DMS79 (cell line): ENCODE measurements at places on chromosomes 13 and 19.

- DNase-seq, result no peak
Observed at GRCh38 chr13:111458739-111459138, 138.3 kb downstream of the TEX29 start.

GRCh38 chr13:31122143-31122542 is 39.6 kb downstream of the HSPH1 start:
- no peak for DNase-seq

DNA sequence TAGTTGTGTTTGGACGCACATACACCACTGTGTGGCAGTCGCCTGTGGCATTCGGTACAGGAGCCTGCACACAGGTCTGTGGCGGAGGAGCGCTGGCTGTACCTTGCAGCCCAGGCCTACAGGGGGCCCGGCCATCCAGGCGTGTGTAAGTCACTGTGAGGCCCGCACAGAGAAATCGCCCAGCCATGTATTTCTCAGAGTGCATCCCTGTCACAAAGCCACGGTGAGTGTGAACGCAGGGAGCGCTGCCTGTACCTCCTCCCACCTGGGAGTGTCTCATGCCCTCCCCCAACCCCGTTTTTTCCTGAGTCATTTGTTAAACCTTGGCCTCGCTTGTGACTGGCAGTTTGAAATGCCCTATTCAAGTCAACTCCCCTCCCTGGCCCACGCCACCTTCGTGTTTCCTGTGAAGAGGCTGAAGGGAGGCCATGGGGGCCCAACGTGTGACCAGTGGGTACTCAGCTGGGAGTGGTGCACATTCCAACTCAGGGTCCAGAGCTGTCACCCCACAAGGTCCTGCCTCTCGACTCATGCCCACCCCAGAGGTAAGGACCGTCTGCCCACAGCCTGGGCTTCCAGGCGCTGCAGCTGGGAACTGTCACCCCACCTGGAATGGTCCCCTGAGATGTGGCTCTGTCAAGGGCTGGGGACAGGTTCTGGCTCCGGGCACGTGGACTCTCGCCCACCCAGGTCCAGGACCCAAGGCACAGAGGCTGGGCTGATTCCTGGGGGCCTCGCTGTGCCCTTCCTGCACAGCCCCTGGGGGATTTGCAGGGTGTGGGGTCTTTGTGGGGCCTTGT is 11.6 kb upstream of the RASA3 start:
- no peak for DNase-seq

GRCh38 chr13:33106656-33107360 is 90.6 kb downstream of the KL start:
- DNase-seq, result no peak

DNA sequence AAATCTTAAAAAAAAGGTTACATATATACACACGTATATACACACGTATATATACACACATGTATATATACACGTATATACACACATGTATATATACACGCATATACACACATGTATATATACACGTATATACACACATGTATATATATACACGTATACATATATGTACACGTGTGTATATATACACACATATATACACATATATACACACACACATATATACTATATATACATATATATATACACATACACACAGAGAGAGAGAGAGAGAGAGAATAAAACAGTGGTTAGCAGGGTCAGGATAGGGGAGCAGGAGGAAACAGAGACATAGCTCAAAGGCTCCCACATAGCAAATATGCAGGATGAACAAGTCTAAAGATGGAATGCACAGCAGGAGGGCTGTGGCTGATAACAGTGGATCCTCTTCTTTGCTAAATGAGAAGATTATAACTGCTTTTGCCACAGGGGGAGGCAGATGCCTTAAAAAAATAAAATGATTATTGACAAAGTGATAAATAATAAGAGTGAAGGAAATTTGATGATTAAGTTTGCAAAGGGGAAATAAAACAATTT is 714.5 kb downstream of the UQCRFS1 start:
- DNase-seq, result no peak

- no peak for DNase-seq
Observed at GRCh38 chr13:62185631-62186255, 770.1 kb upstream of the PCDH20 start.

DNA sequence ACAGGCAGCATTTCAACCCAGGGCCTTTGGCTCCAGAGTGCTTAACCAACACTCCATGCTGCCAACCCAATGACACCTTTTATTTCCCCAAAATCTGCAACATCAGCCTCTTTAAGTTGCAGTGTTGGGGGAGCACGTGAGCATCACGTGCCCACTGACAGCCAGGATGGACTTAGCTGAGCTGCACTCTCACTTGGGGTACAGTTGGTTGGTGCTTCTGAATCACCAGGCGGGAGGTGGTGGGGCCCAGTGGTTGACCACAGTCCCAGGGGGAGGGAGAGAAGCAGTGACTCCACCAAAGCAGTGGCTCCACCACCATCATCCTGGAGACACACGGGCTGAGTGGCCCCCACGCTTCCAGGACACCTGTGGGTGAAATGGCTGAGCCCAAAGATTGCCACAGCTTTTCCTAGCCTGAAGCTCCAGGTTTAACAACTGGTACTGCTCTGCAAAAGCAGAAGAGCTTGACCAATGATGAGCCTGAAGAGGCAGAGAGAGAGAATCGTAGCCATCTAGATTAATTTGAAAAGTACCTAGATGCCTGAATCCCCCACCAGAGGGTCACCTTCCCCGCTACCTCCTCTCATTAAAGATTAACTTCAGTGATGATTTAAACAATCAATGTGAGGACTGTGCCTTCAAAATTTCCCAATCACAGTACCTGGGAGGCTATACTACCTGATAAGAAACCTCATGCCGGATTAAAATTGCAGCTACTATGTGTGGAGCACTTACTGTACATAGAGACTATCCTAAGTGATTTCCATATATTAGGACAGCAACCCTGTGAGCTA is 193.8 kb downstream of the FOXO1 start:
- DNase-seq, result no peak

- no peak for DNase-seq
Observed at GRCh38 chr19:15115762-15116615, 8.8 kb downstream of the SYDE1 start.

GRCh38 chr13:108895220-108895704 is 265.9 kb downstream of the MYO16 start:
- no peak for DNase-seq

DNA sequence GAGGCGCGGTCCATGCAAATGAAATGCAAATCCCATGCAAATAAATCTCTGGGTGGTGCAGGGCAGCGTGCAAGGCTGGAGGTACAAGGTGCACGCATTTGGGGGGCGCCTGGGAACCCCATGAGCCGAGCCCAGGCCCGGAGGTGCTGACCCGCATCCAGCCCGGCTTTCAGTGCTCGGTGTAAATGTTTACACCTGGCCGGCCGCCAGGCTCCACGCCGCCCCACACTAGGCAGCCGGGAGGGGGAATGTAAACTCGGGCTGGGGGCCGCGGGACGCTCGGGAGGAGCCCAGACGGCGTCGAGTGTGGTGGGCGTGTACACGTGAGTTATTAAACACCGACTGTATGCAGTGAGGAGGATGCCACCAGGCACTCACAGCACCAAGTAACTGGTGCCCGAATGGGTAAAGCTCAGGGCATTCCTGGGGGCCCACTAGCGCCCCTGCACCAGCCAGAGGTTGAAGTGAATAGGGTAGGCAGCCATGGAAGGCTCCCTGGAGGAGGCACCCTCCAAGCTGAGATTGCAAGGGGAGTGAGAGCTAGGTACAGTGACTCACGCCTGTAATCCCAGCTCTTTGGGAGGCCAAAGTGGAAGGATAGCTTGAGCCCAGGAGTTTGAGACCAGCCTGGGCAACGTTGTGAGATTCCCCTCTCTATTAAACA is 17.2 kb downstream of the FUT6 start:
- no peak for DNase-seq

DNA sequence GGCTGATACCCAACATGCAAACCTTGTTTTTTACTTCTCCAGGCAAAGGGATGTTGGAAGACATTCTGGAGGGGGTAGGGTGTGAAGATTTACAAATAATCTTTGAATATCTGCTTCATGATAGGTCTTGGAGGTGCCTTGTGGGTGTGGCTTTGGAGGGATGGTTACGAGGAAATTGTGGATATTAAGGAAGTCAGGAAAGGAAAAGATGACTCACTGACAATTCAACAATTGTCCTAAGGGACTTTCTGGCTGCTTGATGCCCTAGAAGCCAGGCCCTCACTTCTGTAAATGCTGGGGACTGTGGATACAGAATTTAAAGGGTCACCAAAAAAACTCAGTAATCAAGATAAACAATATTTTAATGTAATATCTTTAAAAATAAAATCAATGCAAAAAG is 37.4 kb upstream of the ZNF527 start:
- no peak for DNase-seq

DNA sequence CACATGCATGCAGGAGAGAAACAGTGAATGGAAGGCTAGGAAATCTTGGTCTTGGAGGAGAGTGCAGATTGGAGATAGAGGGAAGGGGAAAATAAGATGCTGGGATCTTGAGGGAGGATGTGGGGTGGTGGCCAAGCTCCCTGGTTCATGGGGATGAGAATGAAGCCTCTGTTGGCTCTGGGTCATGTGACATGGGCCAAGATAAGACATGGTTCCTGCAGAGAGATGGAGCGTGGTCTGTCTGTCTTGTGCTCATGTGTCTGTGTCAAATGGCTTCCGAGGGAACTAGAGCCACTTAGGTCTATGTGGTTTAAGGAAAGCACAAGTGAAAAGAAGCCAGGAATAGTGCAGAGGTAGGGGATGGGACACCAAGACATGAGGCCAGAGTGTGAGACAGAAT is 30.8 kb upstream of the FFAR2 start:
- no peak for DNase-seq

DNA sequence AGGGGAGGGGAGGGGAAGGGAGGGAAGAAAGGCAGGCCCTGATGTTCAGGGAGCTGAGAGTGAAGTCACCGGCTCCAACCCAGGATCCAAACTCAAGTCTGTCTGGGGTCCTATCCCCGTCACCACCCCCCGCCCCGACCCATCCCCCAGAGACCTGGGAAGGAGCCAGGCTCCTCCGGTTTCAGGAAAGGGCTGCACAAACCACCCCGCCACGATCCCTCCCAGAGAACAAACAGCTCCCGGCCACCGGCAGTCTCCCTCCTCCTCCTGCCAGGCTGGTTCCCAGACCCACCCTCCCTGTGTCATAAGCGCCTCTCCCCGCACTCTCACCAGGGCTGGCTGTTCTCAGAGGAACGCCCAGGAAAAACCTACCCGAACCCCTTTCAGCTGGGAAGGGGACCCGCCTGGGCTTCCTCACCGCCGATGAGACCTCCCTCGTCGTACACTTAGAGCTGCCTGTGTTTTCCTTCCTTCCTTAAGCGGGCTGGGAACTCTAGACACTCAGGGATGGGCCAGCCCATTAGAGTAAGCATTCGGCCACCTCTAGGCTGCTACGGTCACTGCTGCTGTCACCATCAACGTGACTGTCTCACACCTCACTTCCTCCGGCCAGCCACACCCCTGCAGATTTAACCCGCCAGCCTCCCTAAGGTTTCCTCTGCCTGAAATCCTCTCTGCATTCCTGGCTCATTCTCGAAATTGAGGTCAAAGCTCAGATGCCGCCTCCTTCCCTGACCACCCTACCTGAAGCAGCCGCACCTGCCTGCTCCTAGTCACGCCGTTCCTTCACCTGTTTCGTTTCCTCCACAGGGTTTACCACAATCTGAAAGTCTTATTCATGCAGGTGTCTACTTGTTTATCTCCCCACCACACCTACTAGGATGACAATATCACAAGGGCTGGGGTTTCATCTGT is 6.3 kb upstream of the RDH13 start:
- DNase-seq, result no peak

GRCh38 chr13:113732961-113733950 is 25.8 kb upstream of the TMEM255B start:
- DNase-seq, result no peak

GRCh38 chr19:35509861-35510625 is 3.4 kb downstream of the DMKN start:
- DNase-seq, result peak; percentile 81

- DNase-seq, result no peak
Observed at GRCh38 chr19:4172861-4173473, 9.4 kb downstream of the SIRT6 start.

GRCh38 chr13:102017248-102017647 is 384.6 kb downstream of the FGF14 start:
- DNase-seq, result no peak

DNA sequence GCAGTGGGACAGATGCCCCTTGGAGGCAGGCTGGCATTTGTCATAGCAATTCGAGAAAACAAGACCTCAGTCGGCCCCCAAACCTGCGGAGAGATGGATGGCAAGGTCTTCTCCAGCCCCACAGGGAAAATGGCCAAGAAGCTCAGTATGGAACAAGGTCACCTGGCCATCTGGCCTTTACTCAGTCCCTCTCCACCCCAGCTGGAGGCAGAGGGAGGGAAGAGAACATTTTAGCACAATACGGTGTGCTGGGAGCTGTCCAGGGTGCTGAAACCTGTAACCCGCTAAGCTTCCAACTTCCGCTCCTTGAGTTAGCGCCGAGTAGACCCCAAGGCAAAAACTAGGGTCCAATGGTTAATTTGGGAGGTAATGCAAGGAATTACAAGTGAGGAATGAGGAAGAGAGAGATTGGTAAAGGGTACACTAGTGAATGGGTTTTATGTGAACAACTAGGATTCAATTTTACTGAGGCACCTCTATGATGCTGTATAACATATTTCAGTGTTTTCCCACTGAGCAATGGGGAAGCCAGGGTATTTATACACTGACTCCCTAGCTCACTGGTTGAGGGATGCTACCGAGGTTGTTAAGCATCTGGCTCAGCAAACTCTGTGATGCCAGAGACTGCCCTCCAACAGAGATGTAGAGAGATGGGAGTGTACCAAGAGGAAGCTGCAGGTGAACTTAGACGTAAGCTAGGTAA is 64.3 kb downstream of the CACNA1A start:
- DNase-seq, result no peak

GRCh38 chr13:86020351-86021002 is 221.3 kb upstream of the SLITRK6 start:
- DNase-seq, result no peak

DNA sequence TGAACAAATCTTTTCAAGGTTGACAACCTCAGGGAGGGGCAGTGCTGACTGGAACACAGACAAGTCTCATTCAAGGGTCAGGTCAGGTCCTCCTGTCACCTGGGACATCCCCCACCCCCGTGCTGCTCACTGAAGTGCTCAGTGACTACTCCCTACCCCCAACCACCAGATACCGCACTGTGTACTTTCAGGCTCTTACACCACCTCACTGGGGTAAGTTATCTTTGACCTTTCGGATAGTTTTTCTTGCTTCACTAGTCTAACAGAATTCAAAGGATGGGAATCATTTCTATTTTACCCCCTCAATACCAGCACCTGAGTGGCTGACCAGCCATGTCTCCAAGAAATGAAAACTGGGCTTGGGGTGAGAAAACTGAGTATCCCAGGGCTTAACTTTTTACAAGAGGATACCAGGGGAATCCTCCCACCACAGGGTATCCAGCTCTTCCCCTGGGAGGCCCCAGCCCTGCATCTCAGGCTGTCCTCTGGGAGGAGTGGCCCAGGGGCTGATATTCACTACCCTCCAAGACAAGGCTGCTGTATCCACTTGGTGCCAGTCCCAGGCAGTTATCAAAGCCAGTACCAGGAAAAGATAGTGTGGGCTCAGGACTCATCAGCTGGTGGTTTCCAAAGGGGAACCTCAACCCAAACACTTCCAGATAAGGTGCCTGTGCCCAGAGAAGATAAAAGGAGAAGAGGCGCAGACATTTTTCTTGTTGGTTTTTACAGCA is 2.1 kb downstream of the ZNF563 start:
- DNase-seq, result no peak
